ENCODE measurements at places on chromosomes 3 and 15.

DNA sequence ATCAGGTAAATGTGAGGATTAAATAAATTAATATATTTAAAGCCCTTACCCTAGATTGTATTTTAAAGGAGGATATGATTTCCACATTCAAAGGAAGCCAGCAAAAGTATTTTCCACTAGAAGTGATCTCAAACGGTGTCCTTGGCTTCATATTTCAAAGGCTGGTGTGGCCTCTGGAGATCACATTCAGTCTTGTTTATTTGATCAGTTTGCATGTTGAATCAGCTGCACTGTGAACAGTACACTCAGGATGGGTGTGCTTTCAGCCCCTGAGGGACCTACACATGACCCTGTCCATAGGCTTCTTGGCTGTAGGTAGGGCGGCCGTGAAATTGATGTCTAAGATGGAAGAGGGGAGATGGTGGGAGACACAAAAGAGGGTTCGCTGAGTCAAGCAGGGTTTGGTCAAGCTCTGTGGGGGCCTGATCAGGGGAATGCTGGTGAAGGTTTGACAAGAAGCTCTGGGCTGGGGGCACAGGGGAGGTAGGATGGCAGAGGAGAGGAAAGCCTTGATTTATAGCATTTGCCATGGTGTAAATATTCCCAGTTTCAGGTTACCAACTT lies 21.9 kb downstream of the CYP8B1 start:
- DNase-seq: no peak

DNA sequence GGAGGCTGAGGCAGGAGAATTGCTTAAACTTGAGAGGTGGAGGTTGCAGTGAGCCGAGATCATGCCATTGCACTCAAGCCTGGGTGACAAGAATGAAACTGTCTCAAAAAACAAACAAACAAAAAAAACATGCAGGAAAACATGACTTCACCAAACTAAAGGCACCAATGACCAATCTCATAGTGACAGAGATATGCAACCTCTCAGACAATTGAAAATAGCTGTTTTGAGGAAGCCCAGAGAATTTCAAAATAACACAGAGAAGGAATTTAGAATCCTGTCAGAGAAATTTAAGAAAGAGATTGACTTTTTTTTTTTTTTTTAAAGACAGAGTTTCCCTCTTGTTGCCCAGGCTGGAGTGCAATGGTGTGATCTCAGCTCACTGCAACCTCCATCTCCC lies 26.1 kb downstream of the NCBP2 start:
- no peak for DNase-seq

- no peak for DNase-seq
Measured at GRCh38 chr3:158086776-158087175, 19.4 kb downstream of the SHOX2 start.

DNA sequence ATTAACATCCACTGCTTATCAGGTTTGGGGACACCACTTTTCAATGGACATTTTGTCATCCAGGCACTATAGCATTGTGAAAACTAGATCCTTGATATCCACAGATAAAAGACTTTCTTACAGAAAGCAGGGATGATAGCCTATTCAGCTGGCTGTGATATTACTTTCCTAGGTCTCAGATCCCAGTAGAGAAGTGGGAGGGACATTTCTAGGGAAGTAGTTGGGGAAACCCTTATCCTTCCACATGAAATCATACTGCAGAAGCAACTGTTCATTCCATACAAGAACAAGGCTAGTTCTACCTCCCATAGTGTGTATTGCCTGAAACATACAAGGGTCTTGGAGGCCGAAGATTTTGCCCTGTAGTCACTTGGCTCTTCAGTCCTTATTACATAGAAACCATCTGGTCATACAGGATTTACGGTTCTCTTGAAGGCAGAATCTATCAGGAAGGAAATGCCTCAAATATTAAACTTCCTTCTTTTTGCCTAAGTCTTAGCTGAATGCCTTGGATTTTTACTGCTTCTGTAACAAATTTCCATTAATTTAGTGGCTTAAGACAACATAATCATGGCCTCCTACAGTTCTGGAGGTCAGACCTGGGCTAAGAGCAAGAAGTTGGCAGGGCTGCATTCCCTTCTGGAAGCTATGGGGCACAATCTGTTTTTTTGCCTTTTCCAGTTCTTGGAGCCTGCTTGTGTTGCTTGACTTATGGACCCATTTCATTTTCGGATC lies 119.4 kb downstream of the ECT2 start:
- no peak for DNase-seq

DNA sequence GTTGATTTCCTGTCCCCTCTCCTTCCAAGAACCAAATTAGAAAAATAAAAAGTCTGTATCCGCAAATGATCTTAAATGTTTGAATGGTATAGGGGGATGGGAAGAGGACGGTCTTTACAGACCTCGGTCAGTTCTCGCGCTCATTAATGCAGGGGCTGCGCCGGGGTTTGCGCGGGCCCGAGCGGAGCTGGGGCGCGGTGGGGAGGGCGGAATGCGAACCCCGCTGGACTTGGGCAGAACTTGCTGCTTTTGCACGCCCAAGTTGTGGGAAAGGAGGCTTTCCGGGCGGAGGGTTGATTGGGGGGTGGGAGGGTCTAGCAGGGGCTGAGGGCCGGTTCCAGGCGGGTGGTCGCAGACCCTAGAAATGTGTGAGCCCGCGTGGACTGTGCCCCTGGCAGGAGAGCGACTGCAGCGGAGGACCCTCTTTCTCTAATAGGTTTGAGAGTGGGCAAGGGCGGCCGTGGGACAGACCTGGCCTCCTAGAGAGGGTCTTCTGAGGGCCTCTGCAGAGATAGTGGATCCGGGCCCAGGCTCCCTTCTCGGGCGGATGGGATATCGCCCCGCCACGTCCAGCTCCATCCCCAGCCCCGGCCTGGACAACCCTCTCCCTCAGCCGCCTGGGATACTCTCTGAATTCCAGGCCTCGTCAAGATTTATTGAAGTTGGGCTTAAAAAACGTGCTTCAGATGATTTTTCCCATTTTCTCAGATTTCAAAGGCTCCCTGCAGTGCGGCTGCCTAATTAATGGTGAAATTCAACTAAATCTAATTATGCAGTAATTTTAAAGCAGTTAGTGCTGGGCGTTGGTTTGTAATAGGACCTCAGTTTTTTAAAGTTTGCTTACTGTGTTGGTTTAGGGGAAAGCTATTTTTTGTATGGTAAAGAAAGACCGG lies 11.3 kb downstream of the NR2F2 start:
- DNase-seq: no peak

DNA sequence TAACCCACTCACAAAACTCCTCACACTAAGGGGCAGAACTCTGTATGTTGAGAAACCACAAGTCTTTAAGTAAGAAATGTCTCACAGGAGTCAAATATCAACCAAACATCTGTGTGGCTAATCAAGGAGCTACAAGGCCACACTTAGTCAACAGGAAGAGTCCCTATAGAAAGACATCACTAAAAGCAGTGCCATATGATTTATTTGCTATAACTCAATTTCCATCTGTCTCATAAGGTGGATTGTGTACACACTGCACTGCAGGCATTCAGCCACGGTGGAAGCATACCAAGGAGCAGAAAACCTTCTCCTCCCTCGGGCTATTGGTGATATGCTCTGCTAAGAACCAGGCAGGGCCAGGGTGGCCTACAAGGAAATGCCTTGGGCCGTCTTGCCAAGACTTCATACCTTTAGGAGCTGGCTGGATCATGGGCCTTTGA lies 197.6 kb upstream of the CFAP20DC start:
- DNase-seq: no peak

DNA sequence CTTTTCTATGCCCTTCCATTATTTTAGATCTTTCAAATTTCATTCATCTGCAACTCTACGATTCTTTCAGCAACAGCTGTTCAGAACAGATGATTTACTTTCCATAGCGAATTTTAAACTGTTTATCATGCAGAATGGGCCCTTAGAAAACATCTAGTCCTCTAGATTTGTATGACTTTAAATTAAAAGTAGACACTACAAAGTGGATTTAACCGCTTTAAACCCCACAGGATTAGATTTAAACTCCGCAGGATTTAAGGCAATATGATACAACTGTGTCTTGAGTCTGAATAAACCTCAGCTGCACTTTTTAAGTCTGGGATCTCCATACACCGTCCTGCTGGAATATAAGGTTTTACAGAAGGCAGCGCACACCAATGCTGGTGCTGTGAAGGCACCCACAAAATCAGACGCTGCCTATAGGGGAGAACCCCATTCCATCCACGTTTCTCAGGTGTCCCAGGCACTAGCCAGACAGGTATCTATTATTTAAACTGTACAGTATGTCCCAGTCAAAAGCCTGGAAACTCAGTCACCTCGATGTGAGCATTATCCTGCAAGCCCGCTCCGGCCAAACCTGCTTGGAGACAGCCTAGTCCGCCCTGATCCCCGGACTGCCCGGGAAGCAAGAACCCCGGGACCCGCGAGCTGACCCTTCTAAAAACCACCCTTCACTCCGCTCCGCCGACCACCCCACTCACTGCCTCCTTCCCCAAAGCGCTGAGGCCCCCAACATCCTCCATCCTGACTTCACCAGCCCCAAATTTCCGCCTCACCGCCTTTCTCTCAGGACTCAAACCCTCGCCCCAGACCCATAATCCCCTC lies 768 bp downstream of the ANO10 start:
- DNase-seq: no peak

- no peak for DNase-seq
Measured at GRCh38 chr3:100024520-100025303, 89.6 kb downstream of the FILIP1L start.

DNA sequence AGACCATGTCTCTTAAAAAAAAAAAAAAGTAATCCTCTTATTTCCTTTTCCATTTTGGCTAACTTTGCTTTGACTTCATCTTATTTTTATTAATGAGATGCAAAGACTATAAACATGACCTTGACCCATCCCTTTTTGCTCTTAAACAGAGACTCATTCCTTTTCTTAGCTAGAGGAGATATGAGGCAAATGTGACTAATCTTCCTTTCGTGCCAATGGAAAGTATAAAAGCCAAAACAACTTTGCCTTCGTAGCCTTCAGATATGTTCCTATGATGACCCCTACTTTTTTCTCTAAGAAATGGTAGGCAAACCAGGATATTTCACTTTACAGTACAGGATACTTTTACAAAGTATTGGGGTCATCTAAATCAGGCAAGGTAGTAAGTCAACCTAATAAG lies 36.9 kb upstream of the GOLGB1 start:
- no peak for DNase-seq

- no peak for DNase-seq
Measured at GRCh38 chr3:171829841-171830517, 13.2 kb upstream of the TMEM212 start.

GRCh38 chr15:43238671-43239131 lies 17.9 kb upstream of the EPB42 start:
- no peak for DNase-seq

- no peak for DNase-seq
Measured at GRCh38 chr3:115708540-115708939, 85.2 kb downstream of the GAP43 start.

DNA sequence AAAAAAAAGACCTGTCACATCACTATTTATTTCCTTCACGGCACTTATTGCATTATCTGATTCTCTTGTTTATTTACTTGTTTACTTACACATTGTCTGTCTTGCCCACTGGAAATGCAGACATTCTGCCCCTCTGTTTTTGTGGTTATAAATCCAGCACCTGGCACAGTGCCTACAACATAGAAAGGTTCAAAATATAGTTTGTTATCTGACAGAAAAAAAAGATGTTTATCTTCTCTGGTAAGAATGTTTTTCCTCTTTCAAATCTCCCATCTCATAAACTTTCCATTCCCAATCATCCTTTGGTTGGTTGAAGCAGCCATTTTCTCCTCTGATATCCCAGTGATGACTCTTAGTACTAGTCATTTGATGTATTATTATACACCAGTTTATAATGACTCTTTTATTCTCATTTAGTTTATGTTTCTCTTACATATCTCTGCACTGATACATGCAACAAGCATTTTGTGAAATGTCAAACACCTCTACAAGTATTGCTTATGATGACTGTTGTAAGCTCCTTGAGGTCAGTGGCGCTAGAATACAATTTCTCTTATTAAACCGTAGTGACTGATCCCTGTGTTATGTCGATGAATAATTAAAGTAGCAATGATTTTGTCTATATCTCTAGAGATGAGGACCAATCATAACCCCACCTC lies 398.4 kb upstream of the TBL1XR1 start:
- no peak for DNase-seq

DNA sequence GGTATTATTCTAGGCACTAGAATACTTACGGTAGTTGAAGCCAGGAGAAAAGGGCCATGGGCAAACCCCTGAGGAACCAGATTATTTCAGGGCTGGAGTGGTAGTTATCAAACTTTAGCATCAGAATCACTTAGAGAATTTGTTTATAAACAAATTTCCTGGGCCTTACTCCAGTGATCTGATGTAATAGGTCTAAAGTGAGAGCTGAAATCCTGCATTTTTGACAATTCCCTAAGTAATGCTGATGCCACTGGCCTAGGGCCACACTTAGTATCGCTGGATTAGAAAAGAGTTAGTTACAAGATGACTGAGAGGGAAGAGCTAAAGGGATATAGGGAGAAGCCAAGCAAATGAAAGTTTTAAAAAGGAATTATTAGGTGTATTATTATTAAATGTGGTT lies 412.5 kb upstream of the THRB start:
- no peak for DNase-seq

DNA sequence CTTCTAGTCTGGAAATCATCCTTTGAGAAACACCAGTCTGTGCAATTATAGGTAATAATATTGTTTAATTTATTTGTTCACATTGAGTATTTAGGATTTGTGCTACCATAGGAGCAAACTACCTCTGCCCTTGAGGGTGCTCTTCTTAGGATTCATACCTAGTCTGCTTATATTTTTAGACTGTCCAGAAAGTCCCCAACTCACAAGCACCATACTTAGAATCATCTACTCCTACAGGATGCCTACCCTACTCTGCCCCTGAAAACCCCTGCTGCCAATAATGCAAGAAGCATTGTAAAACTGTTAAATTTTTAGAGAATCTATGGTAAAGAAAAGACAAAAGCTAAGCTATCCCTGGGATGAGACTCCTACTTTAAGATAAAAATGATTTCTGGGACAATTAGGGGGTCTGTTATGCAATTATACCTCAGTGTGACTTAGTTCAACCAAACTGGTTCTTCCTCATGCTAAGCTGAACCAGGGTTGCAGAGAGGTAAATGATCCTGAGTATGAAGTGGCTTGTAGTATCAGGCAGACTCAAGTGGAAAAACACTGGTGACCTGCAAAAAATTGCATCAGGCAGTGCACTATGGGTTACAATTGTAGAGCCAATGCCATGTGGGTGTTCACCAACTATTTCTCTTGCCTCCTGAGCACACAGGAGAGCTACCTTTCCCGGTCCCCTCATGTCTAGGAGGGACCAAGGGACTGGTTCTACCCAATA lies 133.3 kb downstream of the TNIK start:
- no peak for DNase-seq

- DNase-seq: no peak
Measured at GRCh38 chr3:85594676-85595075, 635.9 kb downstream of the CADM2 start.

GRCh38 chr3:73813692-73814292 lies 189.1 kb upstream of the PDZRN3 start:
- DNase-seq: no peak

Measured in NCI-H187 treated with DMSO at 0.1 percent for 48 hours (cell line).